Suprapubic skin (tissue), 4 donors: ENCODE measurements at places on chromosomes 12 and 14.

- no peak for DNase-seq
- no peak overlapping the region for H3K4me3 ChIP-seq
- H3K27me3 ChIP-seq = no peaks in the 10 kb centered on the region
Measured at GRCh38 chr12:71865166-71865713, 25.7 kb downstream of the TBC1D15 start.

DNA sequence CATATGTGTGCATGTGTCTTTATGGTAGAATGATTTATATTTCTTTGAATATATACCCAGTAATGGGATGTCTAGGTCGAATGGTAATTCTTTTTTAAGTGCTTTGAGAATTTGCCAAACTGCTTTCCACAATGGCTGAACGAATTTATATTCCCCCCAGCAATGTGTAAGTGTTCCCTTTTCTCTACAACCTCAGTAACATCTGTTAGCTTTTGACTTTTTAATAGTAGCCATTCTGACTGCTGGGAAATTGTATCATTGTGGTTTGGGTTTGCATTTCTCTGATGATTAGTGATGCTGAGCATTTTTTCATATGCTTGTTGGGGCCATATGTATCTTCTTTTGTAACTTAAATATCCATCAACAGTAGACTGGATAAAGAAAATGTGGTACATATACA is 9.4 kb downstream of the OR6C68 start:
- DNase-seq = no peak
- no peaks in the 10 kb centered on the region for H3K36me3 ChIP-seq
- no peak overlapping the region for H3K27ac ChIP-seq
- no peaks in the 10 kb centered on the region for H3K27me3 ChIP-seq

- DNase-seq = no peak
- H3K27me3 ChIP-seq = no peaks in the 10 kb centered on the region
- peaks cover 31% of the 10 kb centered on the region for H3K4me1 ChIP-seq
- H3K4me3 ChIP-seq = no peak overlapping the region
- no peaks in the 10 kb centered on the region for H3K36me3 ChIP-seq
- peak overlapping the region; percentile 68 for H3K27ac ChIP-seq
Measured at GRCh38 chr12:93712200-93712599, 35.0 kb downstream of the CRADD start.

GRCh38 chr12:10307630-10308029 is at the start of gene KLRD1:
Gene KLRD1 (plus strand): TSS chr12:10307870. CDS start chr12:10308078, 208 bp downstream.
- no peak for DNase-seq
- no peak within 1 kb of the TSS for H3K27ac ChIP-seq
- H3K36me3 ChIP-seq = no peaks in the 10 kb centered on the region
- H3K4me3 ChIP-seq = no peak within 1 kb of the TSS

DNA sequence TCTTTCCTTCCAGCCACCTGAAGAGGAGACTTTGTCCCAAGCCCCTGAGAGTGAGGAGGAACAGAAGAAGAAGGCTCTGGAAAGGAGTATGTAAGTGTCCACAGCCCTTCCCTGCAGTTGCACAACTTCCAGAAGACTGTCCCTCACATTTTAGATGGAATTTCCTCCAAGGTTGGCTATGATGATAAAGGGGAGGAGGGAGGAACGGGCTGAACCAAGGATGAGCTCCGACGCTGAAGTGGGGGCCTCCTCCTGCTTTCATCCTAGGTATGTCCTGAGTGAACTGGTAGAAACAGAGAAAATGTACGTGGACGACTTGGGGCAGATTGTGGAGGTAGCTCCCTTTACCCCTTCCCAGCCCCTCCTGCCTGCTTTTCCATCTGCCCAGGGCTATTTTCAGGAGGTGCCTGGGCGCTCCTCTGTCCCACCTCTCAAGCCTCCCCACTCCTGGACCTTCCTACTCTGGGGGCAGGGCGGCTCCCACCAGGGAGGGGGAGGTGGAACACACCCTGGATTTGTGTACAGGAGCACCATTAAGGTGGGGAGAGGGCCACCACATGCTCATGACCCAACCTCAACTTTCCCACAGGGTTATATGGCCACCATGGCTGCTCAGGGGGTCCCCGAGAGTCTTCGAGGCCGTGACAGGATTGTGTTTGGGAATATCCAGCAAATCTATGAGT is 2.3 kb downstream of the ARHGEF25 start:
- no peak overlapping the region for H3K27ac ChIP-seq
- H3K36me3 ChIP-seq = peaks cover 2% of the 10 kb centered on the region
- peaks cover 30% of the 10 kb centered on the region for H3K4me1 ChIP-seq
- H3K27me3 ChIP-seq = peaks cover 25% of the 10 kb centered on the region
- DNase-seq = no peak

- H3K4me1 ChIP-seq = no peaks in the 10 kb centered on the region
- no peaks in the 10 kb centered on the region for H3K36me3 ChIP-seq
- H3K27me3 ChIP-seq = no peaks in the 10 kb centered on the region
- no peak overlapping the region for H3K27ac ChIP-seq
- no peak overlapping the region for H3K4me3 ChIP-seq
Measured at GRCh38 chr14:44149597-44149996, 357.5 kb downstream of the FSCB start.

DNA sequence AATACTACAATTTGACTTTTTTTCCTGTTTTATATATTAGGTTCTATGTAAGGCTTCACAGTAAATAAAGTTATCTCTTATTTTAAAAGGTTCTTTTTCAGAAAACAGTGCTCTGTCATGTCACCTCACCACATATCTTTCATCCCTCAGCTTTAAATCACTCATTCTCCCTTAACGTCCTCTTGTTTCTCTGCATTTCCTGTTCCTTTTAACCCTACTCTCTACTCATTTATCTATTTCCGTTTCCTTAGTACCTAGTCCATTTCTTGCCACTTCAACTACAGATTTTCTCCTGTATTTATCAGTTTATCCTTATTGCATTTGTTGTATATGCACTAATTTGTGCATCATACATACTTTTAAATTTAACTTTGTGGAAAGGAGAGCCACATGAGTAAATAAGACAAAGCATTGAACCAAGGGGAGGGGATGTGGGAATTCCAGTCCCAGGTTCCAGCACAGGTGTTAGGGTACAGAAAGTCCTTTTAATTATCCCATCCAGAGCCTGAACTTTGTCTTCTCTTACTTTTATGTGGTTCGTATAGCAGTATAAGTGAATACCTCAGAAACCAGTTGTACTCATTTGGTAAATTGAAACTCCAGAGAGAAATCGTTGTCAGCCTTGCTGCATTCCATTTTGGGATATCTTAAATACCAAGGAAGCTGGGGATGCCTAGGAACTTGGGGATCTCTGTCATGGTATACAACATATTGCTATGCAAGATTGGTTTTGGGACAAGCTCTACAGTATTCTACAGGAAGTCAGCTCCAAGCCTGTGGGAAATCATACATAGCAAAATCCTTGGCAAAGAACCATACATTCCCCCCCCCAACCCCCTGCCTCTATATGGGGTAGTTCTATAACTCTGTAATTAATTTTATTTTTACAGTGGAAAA is 120.5 kb downstream of the DIP2B start:
- peaks cover 13% of the 10 kb centered on the region for H3K36me3 ChIP-seq
- no peak overlapping the region for H3K4me3 ChIP-seq
- H3K27me3 ChIP-seq = no peaks in the 10 kb centered on the region

DNA sequence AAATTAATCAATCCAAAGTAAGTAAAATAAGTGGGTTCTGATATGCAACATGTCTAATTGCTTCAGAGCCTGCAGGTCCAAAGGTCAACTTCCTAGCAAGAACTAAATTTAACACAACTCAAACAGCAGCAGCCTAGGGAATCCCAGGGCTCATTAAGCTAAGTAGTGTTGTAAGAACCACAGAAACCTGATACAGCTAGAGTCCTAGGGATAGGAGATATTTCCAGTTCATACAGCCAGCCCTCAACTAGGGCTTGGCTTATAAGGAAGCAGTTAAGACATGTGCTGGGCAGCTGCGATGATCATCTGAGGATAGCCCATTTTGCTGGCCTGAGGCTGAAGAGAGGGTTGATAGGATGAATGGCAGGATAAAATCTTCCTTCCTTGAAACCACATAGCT is at the start of gene OR4Q3:
Gene OR4Q3 (plus strand): TSS at position 316 of the 400 bp plus-strand sequence.
- no peak within 1 kb of the TSS for H3K4me3 ChIP-seq
- H3K36me3 ChIP-seq = no peaks in the 10 kb centered on the region
- no peaks in the 10 kb centered on the region for H3K27me3 ChIP-seq
- H3K4me1 ChIP-seq = no peaks in the 10 kb centered on the region

GRCh38 chr12:27672643-27673042 is 23.6 kb upstream of the REP15 start:
- H3K27ac ChIP-seq = peak overlapping the region; percentile 44
- H3K36me3 ChIP-seq = peaks cover 46% of the 10 kb centered on the region
- peaks cover 6% of the 10 kb centered on the region for H3K4me1 ChIP-seq

- H3K27me3 ChIP-seq = no peaks in the 10 kb centered on the region
- H3K36me3 ChIP-seq = no peaks in the 10 kb centered on the region
- no peak overlapping the region for H3K27ac ChIP-seq
- peak; percentile 30 for DNase-seq
Measured at GRCh38 chr14:75290851-75291250, 12.2 kb downstream of the FOS start.

- H3K27me3 ChIP-seq = no peaks in the 10 kb centered on the region
- H3K4me3 ChIP-seq = no peak overlapping the region
- no peak for DNase-seq
- H3K36me3 ChIP-seq = peaks cover 61% of the 10 kb centered on the region
- no peak overlapping the region for H3K27ac ChIP-seq
- peaks cover 12% of the 10 kb centered on the region for H3K4me1 ChIP-seq
Measured at GRCh38 chr12:50119387-50119786, 7.4 kb downstream of the COX14 start.

- DNase-seq = no peak
- no peaks in the 10 kb centered on the region for H3K36me3 ChIP-seq
- H3K27ac ChIP-seq = no peak overlapping the region
Measured at GRCh38 chr12:27237790-27238771, 6.0 kb upstream of the STK38L start.

GRCh38 chr14:85359505-85359904 is 170.4 kb upstream of the FLRT2 start:
- no peaks in the 10 kb centered on the region for H3K4me1 ChIP-seq
- H3K27me3 ChIP-seq = no peaks in the 10 kb centered on the region
- H3K27ac ChIP-seq = no peak overlapping the region
- no peak overlapping the region for H3K4me3 ChIP-seq
- no peak for DNase-seq

- H3K4me3 ChIP-seq = no peak overlapping the region
- H3K4me1 ChIP-seq = peaks cover 29% of the 10 kb centered on the region
- H3K36me3 ChIP-seq = peaks cover 35% of the 10 kb centered on the region
- no peak overlapping the region for H3K27ac ChIP-seq
- DNase-seq = peak; percentile 45
- H3K27me3 ChIP-seq = no peaks in the 10 kb centered on the region
Measured at GRCh38 chr12:113263431-113263963, 42.2 kb downstream of the TPCN1 start.

DNA sequence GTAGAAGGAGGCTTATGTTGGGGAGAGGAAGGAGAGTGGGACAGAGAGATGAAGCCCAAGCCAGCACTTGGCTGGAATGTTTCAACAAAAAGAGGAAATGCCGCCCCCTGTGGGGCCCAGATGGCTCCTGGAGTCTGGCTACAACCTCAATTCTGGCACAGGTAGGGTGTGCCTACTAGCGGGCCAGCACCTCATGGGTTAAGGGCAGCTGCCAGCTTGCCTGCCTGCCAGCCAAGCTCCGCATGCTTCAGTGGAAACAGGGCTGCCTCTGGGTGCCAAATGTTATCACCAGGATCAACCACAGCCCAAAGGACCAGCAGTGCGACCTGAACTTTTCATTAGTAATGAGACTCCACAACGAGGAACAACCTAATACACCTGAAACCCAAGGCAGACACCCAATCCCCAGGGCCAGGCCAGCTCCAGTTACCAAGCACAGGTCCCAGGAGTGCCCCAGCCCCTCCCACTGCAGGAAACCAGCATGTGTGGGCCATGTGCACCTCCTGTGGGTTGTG is 11.3 kb downstream of the RAB15 start:
- no peak for DNase-seq
- H3K4me1 ChIP-seq = peaks cover 52% of the 10 kb centered on the region
- no peaks in the 10 kb centered on the region for H3K27me3 ChIP-seq

GRCh38 chr12:94872671-94872970 is 130.9 kb downstream of the NDUFA12 start:
- H3K4me1 ChIP-seq = peaks cover 26% of the 10 kb centered on the region
- DNase-seq = no peak
- no peak overlapping the region for H3K27ac ChIP-seq
- H3K27me3 ChIP-seq = peaks cover 51% of the 10 kb centered on the region

DNA sequence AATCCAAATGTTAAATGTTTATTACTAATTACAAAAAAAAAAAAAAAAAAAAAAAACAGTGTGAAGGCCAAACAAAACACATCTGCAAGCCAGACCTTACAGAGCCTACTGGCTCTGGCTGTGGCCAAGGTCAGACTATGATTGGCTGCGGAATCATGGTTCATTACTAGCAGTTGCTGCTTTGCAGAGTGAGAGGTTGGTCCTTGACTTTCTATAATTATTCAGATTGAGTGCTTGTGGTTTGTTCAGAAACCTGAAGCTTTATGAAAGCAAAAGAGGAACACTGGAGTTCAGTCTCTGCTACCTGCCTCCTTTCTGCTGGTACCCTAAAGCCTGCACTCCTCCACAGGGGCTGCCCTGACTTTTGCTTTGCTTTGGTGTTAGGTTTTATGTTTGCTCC is 550.9 kb downstream of the BCL11B start:
- H3K27ac ChIP-seq = no peak overlapping the region
- H3K36me3 ChIP-seq = no peaks in the 10 kb centered on the region
- no peak for DNase-seq
- no peak overlapping the region for H3K4me3 ChIP-seq

- H3K27me3 ChIP-seq = no peaks in the 10 kb centered on the region
- no peak overlapping the region for H3K4me3 ChIP-seq
- DNase-seq = no peak
Measured at GRCh38 chr12:56803750-56804149, 40.6 kb downstream of the HSD17B6 start.

DNA sequence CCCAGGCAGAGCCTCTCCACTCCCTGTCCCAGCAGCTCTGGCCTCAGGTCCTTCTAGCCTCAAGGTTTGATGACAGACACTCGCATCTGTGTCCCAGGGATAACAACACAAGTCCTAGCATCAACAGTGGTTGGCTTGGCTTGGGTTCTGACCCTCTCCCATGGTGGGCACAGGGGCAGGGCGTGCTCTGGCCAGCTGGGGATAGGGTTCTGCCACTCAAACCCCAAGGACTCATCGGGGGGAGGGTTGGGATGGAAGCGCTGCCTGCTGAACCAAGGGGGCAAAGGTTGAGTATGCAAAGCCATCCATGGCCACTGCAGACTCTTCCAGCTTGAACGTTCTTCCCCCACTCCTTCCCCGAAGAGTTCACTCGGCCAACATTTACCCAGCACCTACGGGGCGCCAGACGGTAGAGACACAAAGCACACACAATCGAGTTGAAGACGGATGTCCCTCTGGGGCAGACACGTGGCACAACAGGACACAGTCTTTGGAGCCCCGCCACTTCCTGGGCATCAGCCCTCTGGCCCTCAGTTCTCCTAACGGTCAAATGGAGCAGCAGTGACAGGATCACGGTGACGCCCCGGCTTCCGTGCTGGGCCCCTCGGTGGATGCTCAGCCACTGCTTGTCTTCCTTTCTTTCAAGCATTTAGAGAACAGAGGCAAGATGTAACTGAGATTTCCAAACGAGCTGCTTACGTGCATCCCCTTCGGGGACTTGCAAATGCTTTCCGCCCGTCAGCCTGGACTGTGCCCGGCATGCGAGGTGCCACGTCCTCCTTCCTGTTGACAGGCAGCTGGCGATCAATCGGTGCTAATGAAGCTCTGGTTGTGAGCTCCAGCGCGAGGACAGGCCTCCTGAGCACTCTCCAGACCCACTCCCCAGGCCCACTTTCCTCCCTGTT is 42.6 kb downstream of the DLK1 start:
- H3K27me3 ChIP-seq = peaks cover 58% of the 10 kb centered on the region
- H3K27ac ChIP-seq = no peak overlapping the region
- H3K36me3 ChIP-seq = no peaks in the 10 kb centered on the region
- no peaks in the 10 kb centered on the region for H3K4me1 ChIP-seq
- peak; percentile 48 for DNase-seq
